ENCODE measurements at places on chromosomes 2 and 18. TPM values are rescaled to one million over a fixed set of nuclear protein-coding genes. Genes with fewer than 3 reads are reported as not detected.
A peak's percentile ranks its signal among the peaks of the same experiment; 100 is the strongest.

DNA sequence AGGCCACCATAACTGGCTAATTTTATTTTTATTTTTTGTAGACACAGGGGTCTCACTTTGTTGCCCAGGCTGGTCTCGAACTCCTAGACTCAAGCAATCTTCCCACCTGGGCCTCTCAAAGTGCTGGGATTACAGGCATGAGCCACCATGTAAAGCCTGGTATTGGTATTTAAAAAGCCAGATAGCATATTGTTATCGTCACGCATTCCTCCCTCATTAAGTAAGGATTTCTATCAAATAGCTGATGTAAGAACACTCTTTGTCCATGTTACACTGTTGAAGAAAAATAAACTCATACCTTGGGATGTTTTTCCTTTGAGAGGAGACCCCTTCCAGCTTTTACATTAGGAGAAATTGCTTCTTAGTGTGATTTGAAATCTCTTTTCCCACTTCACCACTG lies 39.2 kb upstream of the DARS1 start:
- no peak for DNase-seq
- peaks cover 9% of the 10 kb centered on the region for H3K27me3 ChIP-seq
- H3K4me1 ChIP-seq: peaks cover 23% of the 10 kb centered on the region
- H3K36me3 ChIP-seq: no peaks in the 10 kb centered on the region
- H3K4me3 ChIP-seq: peak overlapping the region; percentile 75

Gene SKOR2
- total RNA-seq: 0.81 TPM

DNA sequence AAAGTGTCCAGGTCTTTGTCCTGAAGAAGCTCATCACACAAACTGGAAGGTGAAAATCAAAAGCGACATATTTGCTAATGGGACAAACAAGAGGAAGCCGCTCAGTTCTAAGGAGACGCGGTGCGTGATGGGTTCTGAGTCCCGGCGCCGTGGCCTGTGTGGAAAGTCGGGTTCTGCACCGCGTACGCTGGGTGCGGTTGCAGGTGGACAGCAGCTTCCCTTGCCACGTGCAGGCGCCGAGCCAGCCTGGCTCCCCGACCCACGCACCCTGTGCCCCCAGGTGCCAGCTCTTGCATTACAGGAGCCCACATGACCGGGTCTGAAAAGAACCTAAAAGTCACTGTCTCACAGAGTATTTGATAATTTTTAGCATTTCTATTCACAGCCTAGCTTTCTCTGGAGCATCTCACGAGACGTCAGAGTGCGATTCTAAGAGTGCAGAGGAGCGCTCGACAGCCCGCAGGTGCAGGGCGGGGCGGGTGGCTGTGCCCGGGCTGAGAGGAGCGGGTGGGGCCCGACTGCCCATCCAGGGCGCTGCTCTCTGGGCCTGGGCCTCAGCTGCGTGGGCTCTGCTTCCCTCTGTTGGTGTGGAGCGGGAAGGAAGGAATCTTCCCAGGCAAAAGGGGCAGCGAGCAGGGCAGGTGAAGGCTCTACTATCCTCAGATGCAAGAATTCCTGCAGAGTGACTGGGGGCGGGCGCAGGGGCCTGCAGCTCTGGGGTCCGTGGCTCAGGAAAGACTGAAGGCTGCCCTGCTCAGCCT lies 39.4 kb downstream of the MYT1L start:
- no peaks in the 10 kb centered on the region for H3K36me3 ChIP-seq
- DNase-seq: no peak
- no peak overlapping the region for H3K27ac ChIP-seq
- no peak overlapping the region for H3K4me3 ChIP-seq
- no peaks in the 10 kb centered on the region for H3K4me1 ChIP-seq

Gene SMYD1
- total RNA-seq: 0.87 TPM

GRCh38 chr2:201128033-201128432 lies 12.1 kb downstream of the CFLAR start:
- H3K36me3 ChIP-seq: no peaks in the 10 kb centered on the region
- no peaks in the 10 kb centered on the region for H3K27me3 ChIP-seq
- H3K4me1 ChIP-seq: peaks cover 38% of the 10 kb centered on the region
- no peak for DNase-seq
- H3K4me3 ChIP-seq: no peak overlapping the region

Gene FAM124B
- not detected for total RNA-seq

GRCh38 chr18:3879114-3879835 lies 429.3 kb downstream of the TGIF1 start:
- H3K27ac ChIP-seq: no peak overlapping the region
- H3K4me3 ChIP-seq: no peak overlapping the region
- H3K27me3 ChIP-seq: no peaks in the 10 kb centered on the region
- peaks cover under 1% of the 10 kb centered on the region for H3K4me1 ChIP-seq
- H3K36me3 ChIP-seq: no peaks in the 10 kb centered on the region
- no peak for DNase-seq

- H3K4me1 ChIP-seq: peaks cover 12% of the 10 kb centered on the region
- no peak for DNase-seq
- peaks cover 5% of the 10 kb centered on the region for H3K27me3 ChIP-seq
- peaks cover 3% of the 10 kb centered on the region for H3K36me3 ChIP-seq
- H3K4me3 ChIP-seq: no peak overlapping the region
Measured at GRCh38 chr18:23718243-23718720, 29.0 kb downstream of the LAMA3 start.

Gene SCN1A
- 0.19 TPM for total RNA-seq

Gene RTTN
- 10.6 TPM for total RNA-seq
